ENCODE measurements at places on chromosomes 13 and 19. TPM values are rescaled to one million over a fixed set of nuclear protein-coding genes. Genes with fewer than 3 reads are reported as not detected.

DNA sequence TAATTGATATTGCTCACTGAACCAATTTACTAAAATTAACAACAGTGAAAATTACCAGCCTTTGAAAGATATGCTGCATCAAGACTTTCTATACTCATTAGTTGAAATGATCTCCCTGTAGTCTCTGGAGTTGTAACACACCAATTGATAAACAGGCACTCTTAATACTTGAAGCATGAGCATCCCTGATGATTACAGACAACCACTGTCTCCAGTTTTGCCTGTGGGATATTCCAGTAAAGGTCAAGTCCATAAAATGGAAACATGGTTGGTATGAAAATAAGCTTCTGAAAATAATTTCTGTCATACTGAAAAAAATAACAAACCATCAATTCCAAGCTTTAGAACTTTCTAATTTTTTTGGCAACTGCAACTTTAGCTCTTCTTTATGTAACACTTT lies 405.8 kb downstream of the SPRY2 start:
- DNase-seq: no peak

The CCL25 gene
- not detected for total RNA-seq

GRCh38 chr19:1261798-1262622 lies 7.1 kb upstream of the CIRBP start:
- peak; percentile 48 for DNase-seq

- DNase-seq: peak; percentile 79
These were observed 7.5 kb upstream of the ZBTB32 start for GRCh38 chr19:35696835-35697234.

GRCh38 chr13:26198116-26198515 lies 24.0 kb downstream of the RNF6 start:
- no peak for DNase-seq

DNA sequence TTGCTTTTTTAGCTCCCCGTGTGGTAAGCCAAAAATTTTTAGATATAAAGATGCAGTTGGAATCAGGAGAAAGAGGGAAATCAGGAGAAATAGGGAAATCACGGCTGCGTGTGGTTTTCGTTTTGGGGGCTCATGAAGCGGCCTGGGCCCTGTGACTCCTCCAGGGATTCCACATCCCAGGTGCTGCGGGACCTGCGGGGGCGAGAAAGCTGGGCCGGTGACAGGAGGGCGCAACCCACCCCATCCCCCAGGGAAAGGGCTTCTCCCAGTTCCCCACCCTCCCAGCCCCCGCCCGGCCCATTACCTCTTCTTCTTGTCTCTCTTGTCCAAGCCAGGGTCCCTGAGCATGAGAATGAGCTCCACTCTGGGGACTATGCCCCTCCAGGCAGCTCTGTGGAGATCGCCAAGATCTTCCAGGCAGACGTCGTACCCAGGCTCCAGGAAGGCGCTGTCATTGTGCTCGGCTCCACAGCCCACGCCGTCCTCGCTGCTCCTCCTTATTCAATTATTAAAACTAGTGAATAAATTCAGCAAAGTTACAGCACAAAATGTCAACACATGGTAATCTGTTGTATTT lies 111.0 kb downstream of the MRPL57 start:
- no peak for DNase-seq

GRCh38 chr13:113322043-113322461 lies 25.0 kb downstream of the LAMP1 start:
- DNase-seq: no peak

DNA sequence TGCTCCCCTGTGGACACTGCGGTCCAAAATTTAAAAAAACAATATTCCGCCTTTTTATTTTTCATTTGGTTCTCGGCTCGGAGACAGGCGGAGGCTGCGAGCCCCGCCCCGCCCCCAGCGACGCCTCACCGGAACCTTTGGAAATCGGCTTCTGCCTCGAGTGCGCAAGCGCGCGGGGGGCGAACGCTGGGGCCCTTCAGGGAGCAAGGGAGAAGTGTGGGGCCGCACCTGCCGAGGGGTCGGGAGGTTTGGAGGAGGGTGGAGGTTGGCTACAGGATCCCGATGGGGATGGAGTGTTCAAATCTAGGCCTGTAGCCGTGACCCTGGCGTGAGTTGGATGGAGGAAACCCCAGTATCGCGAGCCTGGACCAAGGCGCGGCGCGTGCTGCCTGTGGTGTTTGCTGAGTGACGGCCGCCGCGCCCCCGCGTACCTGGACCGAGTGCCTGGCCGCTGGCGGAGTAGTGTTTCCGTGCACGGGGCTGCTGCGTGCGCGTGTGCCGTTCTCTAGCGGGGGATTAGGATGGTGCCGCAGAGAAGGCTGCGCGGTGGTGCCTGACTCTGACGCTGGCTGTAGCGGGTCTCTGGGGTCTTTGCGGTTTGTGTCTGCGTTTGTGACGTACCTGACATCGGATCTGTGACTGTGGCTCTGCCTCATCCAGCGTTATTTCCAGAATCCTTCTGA lies 565 bp upstream of the ZFP30 start:
- DNase-seq: peak; percentile 80

- DNase-seq: peak; percentile 16
These were observed 1505.1 kb upstream of the SLC10A2 start for GRCh38 chr13:104571161-104571892.

- DNase-seq: no peak
These were observed 5.0 kb downstream of the RNF225 start for GRCh38 chr19:58400316-58400915.

- no peak for DNase-seq
These were observed 27.8 kb upstream of the ATP12A start for GRCh38 chr13:24652359-24652758.
